ENCODE measurements at places on chromosomes 7 and 10.

- DNase-seq, result no peak
Observed at GRCh38 chr10:6916601-6917000, 336.5 kb upstream of the PRKCQ start.

GRCh38 chr10:85916286-85916685, 450.3 kb downstream of the GRID1 start:
- no peak for DNase-seq

DNA sequence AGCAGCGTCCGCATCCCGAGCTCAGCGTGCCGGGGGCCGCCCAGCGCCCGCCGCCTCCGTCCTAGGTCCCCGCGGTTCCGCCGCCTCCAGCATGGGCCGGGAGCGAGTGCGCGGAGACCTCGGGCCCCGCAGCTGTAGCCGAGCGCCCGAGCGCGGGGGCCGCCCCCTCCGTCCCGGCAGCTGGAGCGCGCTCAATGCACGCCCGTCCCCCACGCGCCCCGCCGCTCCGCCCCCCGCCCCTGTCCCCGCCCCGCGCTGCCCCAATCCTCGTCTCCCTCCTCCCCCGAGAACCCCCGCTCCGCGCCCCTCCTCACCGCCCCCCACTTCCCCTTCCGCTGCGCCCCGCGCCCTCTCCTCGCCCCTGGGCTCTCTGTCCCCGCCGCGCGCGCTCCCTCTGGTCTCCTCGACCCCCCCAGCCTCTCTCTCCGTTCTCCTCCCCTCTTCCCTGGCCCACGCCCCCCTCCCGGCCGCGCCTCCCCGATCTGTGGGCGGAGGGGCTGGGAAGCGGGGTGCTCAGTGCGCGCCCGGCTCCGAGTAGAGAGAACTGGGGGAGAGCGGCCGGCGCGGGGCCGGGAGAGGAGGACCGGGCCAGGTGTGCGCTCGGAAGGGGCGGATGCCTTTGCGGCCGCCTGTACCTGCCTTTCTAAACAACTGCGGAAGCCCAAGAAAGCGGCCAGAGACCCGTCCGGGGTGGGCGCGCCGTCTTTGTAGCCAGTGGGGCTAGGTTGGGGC, at the start of gene VIPR2:
Gene VIPR2 (minus strand): TSS at position 110 of the 732 bp plus-strand sequence. CDS start 96 bp downstream, at position 14.
- no peak for DNase-seq

DNA sequence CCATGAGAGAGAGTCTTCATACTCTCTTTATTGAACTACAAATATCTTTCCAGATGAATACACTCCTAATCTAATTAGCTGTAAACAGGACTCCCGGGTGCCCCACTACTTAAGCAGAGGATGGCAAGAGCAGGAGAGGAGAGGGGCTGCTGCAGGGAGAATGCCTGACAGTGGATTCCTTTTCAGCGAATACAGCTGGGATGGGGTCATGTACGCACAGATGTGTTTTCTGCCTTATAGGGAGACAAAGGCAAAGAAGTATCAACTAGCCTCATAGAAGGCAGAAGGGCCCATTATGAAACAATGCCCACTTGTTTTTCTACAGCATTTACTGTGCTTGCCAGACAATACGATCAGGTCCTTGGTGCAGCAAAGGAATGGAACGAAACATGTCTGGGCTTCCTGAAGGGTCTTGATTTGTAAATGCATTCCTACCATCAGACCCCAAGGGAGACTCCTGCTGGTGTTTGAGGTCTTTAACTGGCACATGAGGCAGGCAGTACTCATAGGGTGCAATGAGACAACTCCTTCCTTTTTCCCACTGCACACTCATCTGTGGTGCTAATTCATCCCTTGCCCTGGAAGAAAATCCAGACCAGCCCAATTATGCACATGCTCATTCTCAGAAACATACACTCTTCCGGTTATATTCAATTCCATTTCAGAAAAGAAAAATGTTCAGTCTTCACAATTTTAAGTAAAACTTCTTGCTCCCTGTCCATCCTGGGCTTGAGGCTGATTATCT, 117.1 kb downstream of the AOAH start:
- DNase-seq, result no peak

DNA sequence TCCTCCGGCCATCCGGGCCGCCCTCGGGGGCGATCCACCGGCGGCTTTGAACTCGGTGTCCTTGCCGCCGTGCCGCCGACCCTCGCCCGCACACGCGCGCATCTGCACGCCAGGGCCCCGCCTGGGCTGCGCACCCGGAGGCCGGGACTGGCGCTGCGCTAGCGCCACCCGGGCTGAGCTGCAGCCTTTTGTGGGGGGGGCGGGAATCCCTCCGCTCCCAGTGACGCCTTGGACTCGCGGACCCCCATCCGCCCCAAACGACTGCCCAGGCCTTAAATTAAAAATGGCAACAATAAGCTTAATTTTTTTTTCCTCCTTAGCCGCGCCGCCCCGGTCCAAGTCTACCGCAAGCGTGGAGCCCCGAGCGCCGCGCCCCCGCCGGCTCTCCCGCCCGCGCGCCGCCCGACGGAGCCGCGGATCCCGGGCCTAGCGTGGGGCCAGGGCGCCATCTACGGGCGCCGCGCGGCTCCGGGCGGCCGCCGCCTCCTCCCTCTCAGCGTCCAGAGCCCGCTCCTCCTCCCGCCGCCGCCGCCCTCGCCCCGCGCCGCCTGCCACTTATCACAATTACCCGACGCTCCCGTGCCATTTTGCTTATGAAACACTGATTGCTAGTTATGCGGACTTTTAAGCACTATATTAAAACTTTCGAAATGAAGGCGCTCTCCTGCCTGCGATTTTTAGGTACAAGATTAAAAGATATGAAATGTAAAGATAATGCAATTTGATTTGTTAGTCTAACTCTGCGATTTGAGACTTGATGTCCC, 7.5 kb upstream of the EBF3 start:
- no peak for DNase-seq

- DNase-seq, result no peak
Observed at GRCh38 chr10:124798364-124798763, 3.3 kb upstream of the ABRAXAS2 start.

GRCh38 chr7:158829021-158829341, 328 bp downstream of the ESYT2 start:
- DNase-seq, result peak; percentile 71

GRCh38 chr7:156662277-156662676, 21.7 kb downstream of the RNF32 start:
- DNase-seq, result no peak

DNA sequence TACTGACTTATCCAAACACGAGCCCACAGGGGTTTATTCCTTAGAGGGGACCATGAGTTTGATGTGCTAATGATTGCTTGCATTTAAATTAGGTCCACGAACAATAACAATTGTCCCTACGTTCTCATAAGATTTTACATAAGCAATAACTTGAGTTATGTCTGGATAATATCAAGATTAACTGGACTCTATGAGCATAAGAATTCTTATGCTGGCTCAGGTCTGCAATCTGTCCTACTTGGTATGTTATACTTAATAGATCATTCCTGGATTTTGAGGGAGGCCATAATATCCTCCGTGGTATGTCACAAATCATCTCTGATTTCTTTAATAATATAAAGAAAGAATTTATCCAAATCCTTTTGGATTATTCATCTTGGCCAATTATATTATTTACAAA, 552.3 kb downstream of the KCNMA1 start:
- DNase-seq, result no peak

DNA sequence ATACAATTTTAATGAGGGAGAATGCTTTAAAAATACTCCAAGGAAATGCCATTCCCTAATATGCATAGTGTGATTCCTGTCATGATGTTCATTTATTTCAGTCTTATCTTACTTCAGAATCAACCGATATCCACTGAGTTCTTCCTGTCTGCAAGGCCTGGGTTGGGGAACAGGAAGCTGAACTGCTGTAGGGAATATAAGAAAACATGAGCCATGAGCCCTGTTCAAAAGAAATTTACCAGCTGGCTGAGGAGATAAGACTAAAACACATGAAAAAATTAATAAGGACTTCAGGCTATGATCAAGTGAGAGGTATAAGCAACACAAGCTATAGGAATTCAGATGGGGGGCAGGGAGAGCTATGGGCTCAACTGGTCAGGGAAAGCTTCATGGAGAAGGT, 184.7 kb downstream of the PLPP4 start:
- DNase-seq, result no peak

DNA sequence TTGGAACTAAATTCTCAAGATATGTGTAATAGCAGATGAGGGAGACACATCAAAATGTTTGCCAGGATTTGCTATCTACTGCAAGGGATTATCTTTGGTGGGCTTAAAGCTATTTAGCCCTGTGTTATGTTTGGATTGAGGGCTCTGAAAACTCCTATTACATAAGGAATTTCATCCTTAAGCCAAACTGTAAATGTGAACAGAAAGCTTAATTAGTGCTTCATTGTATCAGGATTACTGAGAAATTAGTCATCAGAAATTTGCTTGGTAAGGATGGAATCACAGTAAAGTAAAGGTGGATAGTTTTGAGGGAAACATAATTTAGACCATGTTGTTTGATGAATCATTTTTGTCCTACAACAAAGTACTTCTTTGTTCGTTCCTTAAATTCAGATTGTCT, 8.3 kb downstream of the ANKRD7 start:
- DNase-seq, result peak; percentile 42
